Pancreas (tissue), 10 donors: ENCODE measurements at places on chromosomes 12 and 14. TPM values are rescaled to one million over a fixed set of nuclear protein-coding genes. Genes with fewer than 3 reads are reported as not detected.

DNA sequence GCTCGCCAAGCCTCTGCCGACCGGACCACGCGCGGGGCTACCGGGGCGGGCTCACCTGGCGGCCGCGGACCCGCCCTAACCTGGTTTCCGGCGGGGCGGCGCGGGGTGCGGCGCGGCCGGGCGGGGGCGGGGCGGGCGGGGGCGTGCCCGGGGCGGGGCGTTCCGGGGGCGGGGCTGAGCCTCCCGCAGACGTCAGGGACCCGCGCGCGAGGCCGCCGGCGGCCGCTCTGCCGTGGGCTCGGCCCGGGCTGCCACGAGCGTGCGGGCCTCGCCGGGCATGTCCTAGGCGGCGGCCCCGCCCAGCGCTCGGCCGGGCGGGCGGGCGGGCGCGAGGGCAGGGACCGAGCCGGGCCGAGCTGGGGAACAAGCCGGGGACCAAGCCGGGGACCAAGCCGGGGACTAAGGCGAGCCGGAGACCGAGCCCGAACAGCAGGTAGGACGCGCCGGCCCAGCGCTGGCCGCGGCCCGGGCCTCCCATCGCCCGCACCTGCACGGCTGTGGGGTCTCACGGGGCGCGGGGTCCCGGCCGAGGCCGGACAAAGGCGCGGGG lies at the start of gene CEP170B:
CEP170B (plus strand) TSS at position 188 of the 550 bp plus-strand sequence. CDS start 3,183 bp downstream, outside the sequence.
- DNase-seq, result peak; percentile 86

DNA sequence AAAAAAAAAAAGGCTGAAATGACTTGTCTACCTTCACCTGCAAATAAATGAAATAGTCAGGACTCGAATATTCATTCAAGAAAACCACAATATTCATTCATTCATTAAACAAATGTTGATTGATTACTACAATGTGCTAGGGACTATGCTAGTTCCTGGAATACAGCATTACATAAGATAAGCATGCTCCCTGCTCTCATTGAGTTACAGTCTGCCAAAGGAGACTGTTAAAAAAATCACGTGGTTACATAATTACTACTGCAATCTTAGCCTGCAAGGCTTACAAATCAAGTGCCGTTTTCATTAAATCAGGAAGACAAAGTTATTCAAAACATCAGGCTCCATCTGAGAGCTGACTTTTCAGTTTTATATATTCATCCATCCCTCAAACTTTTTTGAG lies 70.4 kb upstream of the RIC8B start:
- no peak for DNase-seq

DNA sequence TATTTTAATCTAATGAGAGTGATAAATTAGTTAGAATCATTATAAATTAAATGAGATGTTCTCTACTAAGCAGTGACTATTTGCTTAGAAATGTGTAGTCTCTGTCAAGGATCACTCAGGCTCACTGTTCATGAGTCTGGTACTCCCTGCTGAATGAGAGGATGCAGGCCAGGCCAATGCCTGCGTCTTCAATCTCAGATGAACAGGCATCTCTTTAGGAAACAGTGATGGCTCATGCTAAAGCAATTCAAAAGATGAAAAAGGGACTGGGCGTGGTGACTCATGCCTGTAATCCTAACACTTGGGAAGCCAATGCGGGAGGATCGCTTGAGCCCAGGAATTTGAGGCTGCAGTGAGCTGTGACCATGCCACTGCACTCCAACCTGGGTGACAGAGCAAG lies 106.8 kb downstream of the ZFC3H1 start:
- DNase-seq, result no peak

DNA sequence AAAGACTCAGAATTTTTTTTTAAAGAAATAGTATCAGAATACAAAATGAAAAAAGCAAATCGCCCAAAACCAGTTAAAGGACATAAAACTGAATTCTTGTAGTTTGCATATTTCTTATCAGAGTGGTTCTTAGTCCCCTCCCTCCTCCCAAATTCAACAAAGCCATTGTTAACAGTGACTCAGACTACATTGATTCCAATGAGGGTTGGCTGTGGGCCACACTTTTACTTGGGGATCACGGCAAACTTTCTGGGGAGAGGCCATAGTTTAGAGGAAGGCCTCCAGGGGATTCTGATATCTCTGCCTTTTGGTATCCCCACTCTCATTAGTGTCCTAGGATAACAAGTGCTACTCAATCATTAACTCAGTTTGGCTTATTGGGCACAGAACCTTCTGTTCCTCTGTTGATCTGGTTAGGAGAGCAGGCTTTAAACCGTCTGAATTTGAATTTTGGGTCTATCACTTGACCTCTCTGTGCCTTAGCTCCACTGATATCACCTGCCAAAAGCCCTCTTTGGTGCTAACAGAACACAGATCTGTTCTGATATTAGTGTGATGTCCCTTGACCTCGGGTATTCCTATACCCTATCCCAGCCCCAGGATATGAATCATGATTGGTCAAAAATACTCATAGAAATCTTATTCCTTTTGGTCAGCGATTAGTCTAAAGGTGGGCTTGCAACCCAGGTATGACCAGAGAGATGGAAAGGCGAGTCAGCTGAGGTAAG lies 45.2 kb upstream of the APPL2 start:
- DNase-seq, result peak; percentile 30

GRCh38 chr12:117360551-117361346 lies 677 bp downstream of the NOS1 start:
- no peak for DNase-seq

GRCh38 chr14:88552876-88553275 lies 1.9 kb downstream of the PTPN21 start:
- DNase-seq, result no peak

DNA sequence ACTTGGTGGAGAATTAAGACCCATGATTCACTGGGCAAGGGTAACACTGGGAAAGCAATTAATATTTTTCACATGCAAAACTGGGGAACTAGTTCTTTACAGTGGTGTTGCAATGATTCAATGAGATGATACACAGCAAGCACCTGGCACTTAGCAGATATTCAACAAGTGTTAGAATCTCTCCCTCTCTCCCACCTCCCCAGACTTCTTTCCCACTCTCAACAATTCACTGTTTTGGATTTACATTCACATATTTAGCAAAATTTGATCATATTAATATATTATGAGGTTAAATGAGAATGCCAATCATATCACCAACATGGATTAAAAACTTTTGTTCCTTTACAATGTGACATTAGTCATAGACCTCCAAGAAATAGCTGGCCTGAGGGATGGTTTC lies 223.1 kb upstream of the GRIP1 start:
- DNase-seq, result no peak

DNA sequence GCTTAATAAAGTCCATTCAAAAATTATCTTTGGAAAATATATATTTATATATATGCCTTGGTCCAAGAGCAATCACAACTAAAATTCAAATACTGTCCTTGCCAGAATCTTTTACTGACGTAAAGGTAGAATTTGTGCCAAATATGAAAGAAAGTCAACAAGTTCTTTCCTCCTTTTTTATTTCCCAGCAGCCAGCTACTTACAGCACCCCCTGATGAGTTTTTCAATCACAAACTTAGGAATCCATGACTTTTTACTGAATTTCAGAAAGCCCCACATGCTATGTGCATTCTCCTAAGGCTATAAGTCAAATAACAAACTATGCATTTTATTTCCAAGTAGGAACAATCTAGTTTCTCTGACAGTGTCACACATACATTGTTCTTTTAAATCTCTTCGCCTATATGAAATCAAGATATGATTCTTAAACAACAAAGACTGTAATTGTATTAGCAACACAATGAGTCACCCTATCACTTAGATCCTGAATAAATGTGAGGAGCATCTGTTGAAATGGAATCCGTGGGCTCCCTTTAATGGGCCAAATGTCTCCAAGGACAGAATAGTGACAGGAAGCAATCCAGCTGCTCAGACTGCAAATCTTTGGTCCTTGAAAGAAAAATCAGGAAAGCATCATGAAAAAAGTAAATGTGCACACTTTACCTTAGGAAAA lies 271.4 kb downstream of the DUSP6 start:
- DNase-seq, result no peak

DNA sequence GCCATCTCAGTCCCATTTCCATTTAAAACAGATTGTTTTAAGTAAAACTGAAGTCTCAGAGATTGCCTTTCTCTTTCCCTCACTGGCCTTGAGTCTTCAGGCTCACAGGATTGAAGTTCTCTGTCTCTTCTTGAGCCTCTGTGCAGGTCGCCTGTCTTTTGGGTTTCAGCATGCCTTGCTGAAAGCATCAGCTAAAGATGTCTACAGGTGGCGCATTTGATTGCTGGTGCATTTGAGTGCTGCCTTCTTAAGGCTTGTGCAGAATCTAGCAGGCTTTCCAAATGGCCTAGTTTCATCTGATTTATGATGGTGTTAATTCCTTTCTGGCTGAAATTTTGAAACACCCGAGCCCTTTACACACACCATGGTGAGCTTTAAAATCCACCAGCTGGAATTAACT lies 1062.2 kb upstream of the FBXO33 start:
- no peak for DNase-seq

PTCSC3 gene
- polyA plus RNA-seq, result not detected

TMEM30B gene
- polyA plus RNA-seq, result 10.1 TPM

DBX2 gene
- 0.04 TPM for polyA plus RNA-seq

FAM90A1 gene
- 0.35 TPM for polyA plus RNA-seq

TMEM19 gene
- polyA plus RNA-seq, result 3.8 TPM

NRL gene
- polyA plus RNA-seq, result 2.3 TPM

MAP4K5 gene
- polyA plus RNA-seq, result 15.5 TPM

GLT1D1 gene
- 1.3 TPM for polyA plus RNA-seq

MANSC4 gene
- polyA plus RNA-seq, result 0.23 TPM

ANO4 gene
- polyA plus RNA-seq, result not detected

BRF1 gene
- 34.5 TPM for polyA plus RNA-seq
